ENCODE measurements at places on chromosomes 3 and 15.

GRCh38 chr3:104367000-104367399 is 999.7 kb upstream of the ALCAM start:
- no peak for DNase-seq

- no peak for DNase-seq
These were observed 22.8 kb upstream of the MAP4 start for GRCh38 chr3:48038971-48039481.

- DNase-seq, result no peak
These were observed 102.1 kb downstream of the VGLL4 start for GRCh38 chr3:11541321-11542303.

GRCh38 chr15:74823324-74823723 is 3.1 kb upstream of the CPLX3 start:
- DNase-seq, result no peak

- no peak for DNase-seq
These were observed 87.8 kb downstream of the C3orf85 start for GRCh38 chr3:109224333-109224732.

- DNase-seq, result no peak
These were observed 415.3 kb downstream of the TIGIT start for GRCh38 chr3:114709102-114709501.

GRCh38 chr15:29476503-29477080 is 207.0 kb upstream of the NSMCE3 start:
- no peak for DNase-seq

- no peak for DNase-seq
These were observed 3.9 kb downstream of the MEGF11 start for GRCh38 chr15:66249605-66250174.
